AG09319 (cell line): ENCODE measurements at places on chromosomes 7 and 10.

DNA sequence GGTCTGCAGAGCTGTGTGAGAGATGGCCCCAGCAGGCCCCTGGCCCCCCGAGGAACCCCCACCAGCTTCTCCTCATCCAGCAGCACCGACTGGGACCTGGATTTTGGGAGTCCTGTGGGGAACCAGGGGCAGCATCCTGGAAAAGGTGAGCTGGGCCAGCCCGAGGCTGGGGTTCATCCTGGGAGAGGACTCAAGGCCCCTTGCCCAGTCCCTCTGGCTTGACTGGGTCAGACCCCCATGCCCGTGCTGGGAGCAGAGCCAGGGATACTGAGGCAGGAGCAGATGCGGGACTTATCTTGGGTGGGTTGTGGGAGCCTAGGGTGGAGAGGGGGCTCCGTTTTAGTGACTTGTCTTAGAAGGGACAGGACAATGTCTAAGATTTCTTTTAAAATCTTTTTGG lies 47.5 kb downstream of the ZNF467 start:
- DNase-seq: no peak

- DNase-seq: no peak
Measured at GRCh38 chr7:49125246-49125645, 200.9 kb downstream of the CDC14C start.

DNA sequence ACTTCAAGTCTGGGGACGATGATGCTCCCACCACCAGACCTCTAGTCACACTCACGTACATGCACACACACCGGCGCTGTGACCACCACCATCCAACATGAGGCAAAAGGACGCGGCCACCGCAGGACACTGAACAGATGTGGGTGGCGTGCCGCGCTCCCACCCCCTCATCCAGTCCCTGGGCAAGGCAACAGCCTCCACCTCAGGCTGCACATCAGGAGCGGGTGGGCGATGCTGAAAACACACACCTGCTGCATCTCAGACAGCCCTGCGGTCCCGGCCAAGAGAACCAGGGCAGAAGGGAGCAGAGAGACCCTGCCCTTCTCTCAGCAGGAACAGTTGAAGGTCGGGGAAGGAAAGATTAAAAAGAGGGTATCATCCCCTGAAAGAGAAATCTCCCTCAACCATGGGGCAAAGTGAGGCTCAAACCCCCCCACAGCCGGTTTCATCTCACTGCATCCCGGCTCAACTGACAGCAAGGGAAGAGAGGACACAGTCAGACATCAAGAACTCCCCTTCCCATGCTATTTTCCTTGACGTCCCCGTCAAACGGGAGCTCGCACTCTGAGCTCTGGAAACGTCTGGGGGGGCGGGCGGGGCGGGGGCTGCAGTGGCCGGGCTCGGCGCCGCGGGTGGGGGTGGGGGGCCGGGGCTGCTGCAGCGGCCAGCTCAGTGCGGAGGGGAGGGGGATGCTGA lies 1.1 kb downstream of the CAMK2G start:
- DNase-seq: no peak

- DNase-seq: peak; percentile 72
Measured at GRCh38 chr10:31765541-31765940, 163.1 kb downstream of the ARHGAP12 start.

DNA sequence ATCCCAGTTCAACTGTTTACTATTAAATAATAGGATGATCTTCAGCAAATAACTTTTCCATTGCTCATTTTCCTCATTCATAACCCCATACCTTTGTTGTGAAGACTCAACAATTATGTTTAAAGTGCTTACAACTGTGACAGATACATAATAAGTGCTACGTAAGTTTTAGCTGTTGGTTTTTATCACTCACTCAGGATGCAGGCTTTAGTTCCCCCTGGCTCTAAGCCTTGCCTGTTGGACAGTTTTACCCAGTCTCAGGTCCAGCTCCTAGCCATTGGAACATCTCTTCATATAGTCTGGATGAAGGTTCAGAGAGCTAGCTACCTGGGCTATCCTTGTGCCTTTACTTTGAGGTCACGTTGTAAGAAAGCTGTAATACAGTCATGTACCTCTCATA lies 353.2 kb downstream of the CRPPA start:
- no peak for DNase-seq

DNA sequence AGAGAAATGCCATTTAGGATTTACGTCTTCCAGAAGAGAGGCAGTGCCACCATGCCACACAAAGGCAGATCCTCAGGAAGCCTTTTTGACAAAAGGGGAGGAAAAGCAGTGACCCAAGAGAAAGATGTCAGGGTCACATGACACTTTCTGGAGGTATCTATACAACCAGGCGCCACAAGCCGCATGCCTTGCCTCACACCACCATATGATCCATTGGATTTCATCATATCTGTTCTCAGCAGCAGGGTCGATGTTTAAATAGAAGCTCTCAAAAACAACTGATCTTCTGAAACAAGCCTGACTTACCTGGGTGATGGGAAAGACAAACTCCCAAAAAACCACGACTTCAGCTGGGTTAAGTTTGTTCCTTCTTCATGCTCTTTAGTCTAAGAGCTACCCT lies 52.5 kb upstream of the UNC5B start:
- no peak for DNase-seq

DNA sequence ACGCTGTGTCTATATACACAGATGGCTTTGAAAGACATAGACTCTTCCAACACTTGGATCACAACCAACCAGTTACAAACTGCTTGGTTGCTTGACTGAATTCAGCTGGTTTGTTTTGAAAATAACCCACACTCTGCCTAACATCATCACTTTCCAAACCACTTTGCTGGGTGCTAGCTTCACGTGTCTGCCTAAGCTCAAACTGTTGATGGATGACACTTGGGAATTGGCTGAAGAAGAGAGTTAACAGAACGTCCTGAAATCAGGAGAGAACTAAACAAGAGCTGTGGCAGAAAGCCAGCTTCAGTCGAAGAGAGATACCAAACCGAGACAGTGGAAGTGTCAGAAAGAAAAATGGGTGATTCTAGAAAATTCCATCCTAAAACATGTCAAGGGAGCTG lies 420.8 kb upstream of the AUTS2 start:
- no peak for DNase-seq

- no peak for DNase-seq
Measured at GRCh38 chr7:24384362-24385030, 100.5 kb downstream of the NPY start.

- no peak for DNase-seq
Measured at GRCh38 chr7:148056406-148056805, 534.2 kb upstream of the C7orf33 start.

GRCh38 chr10:69842882-69843281 lies 41.2 kb downstream of the COL13A1 start:
- DNase-seq: no peak

GRCh38 chr7:123573896-123574467 lies 16.4 kb upstream of the NDUFA5 start:
- no peak for DNase-seq

DNA sequence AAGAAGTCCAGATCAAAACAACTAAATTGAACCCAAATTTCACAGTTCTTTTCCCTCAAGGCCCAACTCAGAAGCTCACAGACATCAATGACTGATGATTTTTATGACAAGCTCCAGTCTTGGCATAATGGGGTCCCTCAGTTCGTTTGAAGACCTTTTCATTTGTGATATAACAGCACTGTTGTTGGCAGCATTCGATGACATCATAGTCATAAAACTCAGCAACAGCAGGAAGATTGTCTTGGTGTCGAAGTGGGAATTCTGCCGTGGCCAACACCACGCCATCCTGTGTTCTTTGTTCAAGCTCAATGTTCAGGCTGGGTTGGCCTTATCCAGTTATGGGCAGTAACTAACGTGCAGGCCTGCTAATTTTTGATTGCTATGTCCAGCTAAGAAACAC lies 261.7 kb downstream of the C7orf25 start:
- no peak for DNase-seq

DNA sequence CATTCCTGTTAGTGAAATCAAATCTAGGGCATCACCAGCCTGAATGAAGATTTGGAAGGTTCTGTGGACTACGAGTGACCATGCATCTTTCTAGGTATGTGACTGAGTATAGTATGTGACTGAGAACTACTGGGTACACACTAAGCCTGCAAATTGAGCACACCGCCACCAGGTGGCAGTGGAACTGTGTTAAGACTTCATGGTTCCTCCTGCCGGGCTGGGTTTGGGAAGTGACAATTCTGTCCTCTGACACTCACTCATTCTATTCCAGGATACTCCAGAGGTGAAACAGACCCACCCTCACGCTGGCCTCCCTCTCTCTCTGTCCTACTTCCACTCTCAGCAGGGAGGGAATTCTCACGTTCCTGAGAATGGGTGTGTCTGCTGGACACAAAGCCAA lies 84.0 kb upstream of the TMEM248 start:
- DNase-seq: no peak

- DNase-seq: no peak
Measured at GRCh38 chr10:93481637-93482144, 443 bp downstream of the MYOF start.

DNA sequence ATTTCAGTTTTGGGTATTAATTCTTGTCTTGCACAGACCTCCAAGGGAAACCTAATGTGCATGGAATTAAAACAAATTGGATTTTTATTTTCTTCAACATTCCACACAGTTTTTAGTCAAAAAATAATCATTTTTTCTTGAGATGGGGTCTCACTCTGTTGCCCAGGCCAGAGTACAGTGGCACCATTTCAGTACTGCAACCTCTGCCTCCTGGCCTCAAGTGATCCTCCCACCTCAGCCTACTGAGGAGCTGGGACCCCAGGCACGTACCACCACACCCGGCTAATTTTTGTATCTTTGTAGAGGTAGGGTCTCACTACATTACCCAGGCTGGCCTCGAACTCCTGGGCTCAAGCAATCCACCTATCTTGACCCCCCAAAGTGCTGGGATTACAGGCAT lies 4.9 kb downstream of the BAIAP2L1 start:
- no peak for DNase-seq

DNA sequence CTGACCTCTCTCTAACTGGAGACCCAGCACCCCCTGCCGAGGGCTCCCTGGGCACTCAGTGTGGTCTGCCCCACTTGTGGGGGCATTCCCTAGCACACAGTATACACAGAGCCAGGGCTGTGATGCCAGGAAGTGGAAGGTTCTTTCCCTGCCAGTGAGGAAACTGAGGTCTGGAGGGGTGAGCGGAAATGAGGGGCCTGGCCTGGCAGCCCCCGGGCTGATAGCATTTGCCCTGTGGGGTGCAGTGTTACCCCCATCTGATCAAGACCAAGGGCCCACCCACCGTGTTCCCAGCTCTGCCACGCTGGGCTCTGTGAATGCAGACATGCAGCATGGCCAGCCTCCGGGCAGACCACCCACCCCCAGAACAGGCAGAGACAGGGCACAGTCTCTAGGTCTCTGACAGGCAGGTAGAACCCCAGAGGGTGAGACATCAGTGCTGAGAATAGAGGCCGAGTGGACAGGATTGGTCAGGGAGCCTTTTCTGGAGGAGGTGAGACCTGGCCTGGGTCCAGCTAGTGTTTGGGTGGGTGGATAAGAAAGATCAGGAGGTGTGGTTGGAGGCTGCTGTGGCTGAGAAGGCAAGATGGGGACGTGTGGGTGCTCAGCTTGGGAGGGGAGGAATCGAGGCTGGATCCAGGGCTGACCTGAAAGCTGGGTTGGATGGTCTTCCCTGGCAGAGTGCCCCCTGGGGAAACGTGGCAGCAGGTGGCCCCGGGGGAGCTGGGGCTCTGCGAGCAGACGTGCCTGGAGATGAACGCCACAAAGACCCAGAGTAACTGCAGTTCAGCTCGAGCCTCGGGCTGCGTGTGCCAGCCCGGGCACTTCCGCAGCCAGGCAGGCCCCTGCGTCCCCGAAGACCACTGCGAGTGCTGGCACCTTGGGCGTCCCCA lies 10.8 kb upstream of the ZNF862 start:
- no peak for DNase-seq

GRCh38 chr10:102452672-102453340 lies 1.5 kb upstream of the C10orf95 start:
- DNase-seq: no peak

DNA sequence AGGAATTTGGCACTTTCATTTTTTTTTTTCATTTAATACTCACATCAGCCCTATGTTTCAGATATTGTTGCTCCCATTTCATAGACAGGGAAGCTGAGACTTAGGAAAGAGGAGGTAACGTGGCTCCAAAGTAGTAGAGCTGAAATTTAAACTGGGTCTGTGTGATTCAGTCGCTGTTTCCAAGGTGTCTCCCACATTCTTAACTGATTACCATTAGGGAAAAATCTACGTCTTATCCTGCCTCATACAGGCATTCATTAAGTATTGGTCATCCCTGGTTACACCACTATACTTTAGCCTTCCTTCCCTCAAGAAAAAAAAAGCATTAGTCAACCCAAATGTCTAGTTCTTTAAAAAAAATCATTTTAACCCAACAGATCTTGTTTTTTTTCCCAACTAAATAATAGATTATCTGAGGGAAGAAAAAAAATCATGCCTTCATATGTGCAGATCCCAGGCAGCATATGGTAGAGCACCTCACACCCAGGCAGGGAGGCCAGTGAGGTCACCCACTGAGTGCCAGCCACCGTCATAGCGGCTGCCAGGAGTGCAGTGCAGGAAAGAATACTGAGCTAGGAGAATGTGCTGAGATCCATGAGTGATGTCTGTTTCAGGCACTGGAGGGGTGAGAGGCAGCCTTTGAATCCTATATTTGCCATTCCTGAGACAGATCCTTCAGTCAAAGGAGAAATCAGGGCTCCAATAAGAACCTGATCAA lies 59.0 kb upstream of the SORCS3 start:
- DNase-seq: no peak

- peak; percentile 27 for DNase-seq
Measured at GRCh38 chr7:131365838-131366237, 38.2 kb downstream of the MKLN1 start.

- DNase-seq: no peak
Measured at GRCh38 chr7:138752518-138753149, 45.2 kb upstream of the TMEM213 start.

DNA sequence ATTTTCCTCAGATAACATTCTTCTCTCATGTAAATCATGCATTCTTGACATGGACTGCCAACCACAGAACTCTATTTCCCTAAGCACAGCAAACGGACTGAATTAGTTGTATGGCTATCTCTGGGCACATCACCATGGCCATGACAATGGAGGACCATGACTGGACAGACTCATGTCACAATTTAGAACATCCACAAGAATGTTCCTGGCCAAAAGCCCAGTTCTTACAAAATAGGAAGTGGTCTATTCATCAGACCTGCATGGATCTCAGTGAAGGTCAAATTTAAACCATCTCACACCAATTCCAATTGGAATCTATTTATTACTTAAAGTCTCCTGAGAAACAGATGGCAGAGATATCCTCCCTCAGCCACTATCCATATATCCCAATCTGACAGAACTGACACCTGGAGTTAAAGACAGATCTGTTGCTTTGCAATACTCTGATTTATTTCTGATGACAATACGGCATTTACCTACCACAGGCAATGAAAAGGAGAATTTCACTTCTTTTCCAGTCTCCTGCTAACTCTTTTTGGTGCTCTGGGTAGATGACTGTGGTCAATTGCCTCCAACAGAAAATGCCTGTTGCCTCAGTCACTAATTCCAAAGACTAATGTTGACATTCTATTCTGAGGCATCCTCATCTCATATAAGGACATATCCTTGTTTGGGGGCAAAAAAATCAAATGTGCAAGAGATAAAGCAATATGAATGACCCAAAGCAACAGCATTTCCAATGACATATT lies 254.8 kb downstream of the HTR7 start:
- no peak for DNase-seq

- no peak for DNase-seq
Measured at GRCh38 chr10:97039538-97040247, 146.1 kb downstream of the SLIT1 start.

- no peak for DNase-seq
Measured at GRCh38 chr10:116197946-116198675, 74.9 kb downstream of the GFRA1 start.
